Kidney (tissue), 22 donors: ENCODE measurements at places on chromosomes 1 and 21.

DNA sequence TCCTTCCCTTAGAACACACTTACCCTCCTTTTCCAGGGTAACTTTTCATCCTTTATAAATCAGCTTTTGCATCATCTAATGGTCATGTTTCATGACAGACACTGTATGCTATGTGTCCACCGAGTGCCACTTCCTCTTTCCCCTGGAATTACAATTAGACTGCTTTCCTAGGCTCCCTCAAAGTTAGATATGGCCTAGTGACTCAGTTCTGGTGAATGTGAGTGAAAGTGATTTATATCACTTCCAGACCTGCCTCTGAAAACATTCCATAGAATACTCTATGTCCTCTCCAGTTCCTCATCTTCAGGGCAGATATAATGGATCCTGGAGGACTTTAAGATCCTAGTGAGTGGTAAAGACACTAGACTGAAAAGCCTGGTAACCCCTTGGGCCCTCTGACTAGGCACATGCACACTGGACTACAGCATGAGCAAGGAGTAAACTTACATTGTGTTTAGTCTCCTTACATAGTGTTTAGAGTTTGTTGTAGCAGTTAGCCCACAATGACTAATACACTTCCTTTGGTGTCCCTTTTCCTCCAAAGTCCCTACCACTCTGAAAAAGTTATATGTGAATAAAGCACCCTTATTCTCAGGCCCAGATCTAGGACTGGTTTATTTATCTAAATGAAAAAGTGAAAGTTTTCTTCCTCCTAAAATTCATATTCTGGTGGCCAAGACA lies 59.3 kb downstream of the GPR88 start:
- no peak for DNase-seq

DNA sequence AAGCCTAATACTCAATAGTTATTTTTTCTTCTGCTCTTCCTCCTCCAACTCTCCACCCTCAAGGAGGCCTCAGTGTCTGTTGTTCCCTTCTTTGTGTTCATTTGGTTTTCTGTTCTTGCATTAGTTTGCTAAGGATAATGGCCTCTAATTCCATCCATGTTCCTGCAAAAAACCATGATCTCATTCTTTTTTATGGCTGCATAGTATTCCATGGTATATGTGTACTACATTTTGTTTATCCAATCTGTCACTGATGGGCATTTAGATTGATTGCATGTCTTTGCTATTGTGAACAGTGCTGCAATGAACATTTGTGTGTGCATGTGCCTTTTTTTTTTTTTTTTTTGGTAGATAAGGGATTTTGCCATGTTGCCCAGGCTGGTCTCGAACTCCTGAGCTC lies 6.7 kb downstream of the CENPF start:
- no peak for DNase-seq

GRCh38 chr1:91779548-91780021 lies 106.4 kb downstream of the TGFBR3 start:
- no peak for DNase-seq

- no peak for DNase-seq
Observed at GRCh38 chr1:247409869-247410544, 6.0 kb upstream of the NLRP3 start.

- DNase-seq: no peak
Observed at GRCh38 chr1:151963288-151963687, 30.4 kb downstream of the S100A10 start.

DNA sequence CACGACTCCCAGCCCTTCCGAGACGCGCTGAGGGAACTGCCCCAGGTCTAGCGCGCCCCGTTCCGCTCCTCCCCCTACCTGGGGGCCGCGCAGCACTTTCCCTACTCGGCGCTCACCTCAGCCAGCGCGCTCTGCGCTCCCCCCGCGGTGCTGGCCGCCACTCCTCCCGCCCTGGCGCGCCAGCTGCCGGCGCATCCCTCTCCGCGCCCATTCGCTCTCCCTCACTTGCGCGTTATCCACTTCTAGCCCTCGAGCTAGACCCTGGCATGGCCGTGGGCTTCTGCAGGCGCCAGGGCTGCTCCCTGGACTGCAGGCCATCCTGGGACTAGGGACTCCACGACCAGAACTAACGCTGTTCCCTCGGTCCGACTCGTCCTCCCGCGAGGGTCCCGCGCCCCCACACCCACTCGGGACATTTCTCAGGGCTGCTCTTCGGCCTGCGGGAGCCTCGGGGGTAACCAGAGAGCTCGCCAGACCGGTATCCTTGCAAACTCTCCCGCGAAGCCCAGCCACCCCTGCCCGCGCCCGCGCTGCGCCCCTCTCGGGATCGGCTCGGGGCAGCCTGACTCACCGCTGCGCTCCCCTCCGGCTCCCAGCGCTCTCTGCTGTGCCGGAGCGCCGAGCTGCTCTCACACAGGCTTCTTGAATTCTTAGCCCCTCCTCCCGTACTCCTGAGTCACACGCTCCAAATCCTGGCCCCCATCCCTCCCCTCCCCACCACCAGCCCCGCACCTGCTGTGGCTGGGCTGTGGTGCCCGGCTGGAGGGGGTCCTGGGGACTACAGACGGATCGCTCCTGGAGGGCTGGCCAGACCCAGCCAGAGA lies at the start of gene NGF:
Gene NGF (minus strand): TSS at position 617 of the 824 bp plus-strand sequence. CDS start 51,454 bp downstream, outside the sequence.
- DNase-seq: peak; percentile 67

GRCh38 chr21:38768471-38769063 lies 37.2 kb upstream of the ETS2 start:
- DNase-seq: no peak

DNA sequence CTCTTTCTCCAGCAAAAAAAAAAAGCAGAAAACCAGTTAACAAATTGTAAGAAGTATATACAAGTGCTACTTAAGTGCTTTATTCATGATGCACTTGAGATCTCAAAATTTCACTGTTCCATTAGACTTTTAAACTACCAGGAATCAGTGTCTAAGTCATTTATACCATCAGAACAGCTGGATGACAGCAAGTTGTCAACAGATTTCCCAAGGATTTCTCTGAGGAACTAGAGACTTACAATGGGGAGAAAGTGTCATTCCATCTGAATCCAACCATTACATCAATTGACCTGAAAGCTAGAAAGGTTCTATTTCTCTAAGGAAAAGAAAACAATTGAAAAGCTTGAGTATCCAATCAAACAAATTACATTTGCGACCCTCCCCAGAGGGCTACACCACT lies 43.8 kb downstream of the USH2A start:
- DNase-seq: no peak

DNA sequence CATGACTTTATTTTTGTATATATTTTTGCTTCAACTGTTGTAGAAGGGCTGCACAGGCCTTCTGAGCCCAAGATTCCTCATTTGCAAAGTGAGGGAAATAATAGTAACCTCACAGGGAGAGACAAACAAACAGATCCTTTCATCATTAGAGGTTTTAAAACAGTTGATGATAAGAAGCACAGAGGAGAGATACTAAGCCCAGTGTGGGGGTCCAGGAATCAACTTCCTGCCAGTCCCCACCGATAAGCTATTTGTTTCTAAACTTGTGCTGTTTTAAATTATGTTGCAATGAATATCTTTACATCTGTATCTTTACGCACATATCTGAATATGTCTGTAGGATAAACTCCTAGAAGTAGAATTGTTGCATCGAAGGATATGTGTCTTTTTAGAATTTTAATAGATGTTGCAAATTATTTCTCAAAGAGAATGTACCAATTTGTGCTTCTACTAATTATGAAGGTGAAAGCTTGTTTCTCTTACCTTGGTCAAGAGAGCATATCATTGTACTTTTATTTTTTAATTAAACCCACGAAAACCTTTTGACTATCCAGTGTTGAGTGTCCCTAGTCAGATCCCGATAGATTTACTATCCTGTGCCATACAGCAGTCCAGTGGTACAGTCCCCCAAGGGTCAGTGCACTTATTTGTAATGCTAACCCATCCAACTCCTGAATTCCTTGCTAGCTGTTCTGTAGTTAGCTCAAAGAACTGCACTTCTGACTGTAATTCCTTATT lies 10.8 kb downstream of the FCRLB start:
- DNase-seq: no peak

DNA sequence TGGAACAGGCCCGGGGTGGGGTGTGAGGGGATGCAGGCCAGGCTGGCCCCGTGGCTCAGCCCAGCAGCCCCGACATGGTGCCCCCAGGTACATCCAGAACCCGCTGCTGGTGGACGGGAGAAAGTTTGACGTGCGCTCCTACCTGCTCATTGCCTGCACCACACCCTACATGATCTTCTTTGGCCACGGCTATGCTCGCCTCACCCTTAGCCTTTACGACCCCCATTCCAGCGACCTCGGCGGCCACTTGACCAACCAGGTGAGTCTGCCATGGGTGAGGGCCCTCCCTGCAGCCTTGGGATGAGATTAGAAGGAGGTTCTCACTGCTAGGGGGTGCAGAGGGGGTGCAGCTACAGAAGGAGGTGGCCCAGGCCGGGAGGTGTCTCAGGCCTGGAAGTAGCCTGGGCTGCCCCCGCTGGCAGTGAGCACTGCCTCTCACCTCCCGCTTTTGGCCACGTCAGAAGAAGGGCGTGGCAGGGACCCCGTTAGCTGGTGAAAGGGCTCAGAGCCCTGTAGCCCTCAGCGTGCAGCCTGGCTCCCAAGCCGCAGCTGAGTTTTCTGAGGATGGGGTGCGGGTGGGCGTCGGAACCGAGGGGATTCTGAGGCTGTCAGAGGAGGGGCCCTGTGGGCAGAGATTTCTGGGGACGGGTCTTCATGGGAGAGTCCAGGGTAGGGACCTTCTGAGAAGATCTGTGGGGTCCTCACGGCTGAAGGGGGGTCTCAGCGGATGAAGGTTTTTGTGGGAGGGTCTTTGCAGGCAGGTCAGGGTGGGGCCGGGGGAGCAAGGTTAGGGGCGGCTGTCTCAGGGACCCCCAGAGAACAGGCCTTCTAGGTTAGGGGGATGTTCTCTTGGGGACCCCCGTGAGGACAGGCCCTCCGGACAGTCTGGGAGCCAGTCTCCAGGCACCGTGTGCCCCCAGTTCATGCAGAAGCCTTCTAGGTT lies 10.4 kb downstream of the TTLL10 start:
- DNase-seq: peak; percentile 40

DNA sequence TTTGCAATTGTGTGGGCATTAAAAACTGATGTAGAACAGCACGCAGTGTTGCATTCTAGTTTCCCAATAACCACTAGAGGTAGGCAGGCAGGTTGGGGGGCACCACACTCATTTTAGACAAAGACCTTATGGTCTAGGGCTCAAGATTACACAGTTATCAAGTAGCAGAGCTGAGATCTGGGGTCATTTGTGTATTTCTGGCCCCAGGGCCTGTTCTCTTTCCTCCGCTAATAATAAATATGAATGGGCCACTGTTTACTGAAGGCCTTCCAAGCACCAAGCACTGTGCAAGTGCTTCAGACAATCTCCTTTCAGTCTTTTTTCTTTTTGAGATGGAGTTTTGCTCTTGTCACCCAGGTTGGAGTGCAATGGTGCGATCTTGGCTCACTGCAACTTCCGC lies 23.9 kb downstream of the LDLRAD2 start:
- no peak for DNase-seq
